ENCODE measurements at places on chromosomes 5 and 9.

DNA sequence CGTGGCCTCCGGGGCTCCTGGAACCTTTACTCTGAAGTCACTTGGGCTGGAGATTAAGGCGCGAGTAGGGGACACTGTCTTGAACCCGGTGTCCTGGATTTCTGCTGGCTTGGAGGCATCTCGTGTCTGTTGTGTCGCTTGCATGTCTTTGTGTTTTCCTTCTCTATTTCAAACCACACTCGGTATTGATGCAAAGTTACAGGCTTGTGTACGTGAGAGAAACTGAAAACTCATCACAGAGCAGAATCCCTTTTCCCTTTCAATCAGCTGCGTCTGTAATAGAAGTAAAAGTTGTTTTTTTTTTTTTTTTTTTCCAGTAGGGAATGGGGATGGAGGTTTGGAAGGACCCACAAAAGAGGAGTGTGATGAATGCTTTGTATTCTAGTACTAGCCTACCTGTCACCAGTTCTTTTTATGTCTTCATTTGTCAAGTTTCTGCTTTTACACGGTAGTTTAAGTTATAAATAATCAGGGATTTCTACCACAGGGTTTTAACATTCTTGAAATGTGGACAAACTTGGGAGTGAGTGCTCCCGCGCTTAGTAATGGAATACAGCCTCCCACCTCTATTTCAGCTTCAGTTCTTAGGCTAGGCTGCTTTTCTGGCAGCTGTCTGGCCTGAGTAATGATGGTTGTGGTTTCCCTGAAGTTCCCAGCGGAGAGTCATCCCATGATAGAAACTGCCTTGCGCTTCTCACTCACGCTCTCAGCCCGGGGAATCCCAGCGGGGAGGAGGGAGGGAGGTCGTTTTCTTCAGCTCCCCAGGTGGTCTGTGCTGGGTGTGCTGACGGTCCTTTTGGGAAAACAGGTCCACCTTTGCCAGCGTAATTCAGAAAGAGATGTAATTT lies 763 bp downstream of the TJP2 start:
- DNase-seq, result peak; percentile 18

DNA sequence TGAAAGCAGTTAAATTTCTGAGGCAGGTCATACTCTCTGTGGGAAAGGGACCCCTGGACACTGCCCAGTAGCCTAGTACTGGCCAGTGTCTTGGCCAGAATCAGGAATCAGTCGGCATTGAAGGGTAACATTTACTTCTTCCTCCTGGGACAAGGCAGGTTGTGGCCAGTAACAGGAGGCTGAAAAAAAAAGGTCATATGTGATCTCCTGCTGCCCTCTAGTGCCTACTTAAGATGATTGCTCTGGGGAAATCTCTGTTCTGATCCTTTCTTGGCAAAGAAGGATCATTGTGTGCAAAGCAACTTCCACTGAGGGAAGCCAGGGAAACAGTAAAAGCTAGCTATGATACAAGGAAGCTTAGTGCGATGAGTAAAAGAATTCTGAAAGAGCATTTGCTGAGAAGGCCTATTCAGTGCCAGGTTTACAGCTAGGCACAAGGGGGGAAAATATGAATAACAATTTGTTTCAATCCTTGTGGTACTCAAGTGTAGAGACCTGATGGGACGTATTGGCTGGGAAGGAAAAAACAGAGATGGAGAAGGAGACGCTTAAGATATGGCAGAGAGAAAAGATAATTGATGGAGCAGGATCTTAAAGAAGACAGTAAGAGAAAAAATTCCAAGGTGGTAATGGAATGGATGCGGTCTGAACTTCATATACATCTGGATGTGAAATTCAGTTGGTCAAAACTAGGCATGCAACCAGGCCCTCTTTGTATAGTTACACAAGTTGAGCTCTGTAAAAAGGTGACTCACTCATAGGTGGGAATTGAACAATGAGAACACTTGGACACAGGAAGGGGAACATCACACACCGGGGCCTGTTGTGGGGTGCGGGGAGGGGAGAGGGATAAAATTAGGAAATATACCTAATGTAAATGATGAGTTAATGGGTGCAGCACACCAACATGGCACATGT lies 25.8 kb upstream of the TRIM32 start:
- DNase-seq, result peak; percentile 55

DNA sequence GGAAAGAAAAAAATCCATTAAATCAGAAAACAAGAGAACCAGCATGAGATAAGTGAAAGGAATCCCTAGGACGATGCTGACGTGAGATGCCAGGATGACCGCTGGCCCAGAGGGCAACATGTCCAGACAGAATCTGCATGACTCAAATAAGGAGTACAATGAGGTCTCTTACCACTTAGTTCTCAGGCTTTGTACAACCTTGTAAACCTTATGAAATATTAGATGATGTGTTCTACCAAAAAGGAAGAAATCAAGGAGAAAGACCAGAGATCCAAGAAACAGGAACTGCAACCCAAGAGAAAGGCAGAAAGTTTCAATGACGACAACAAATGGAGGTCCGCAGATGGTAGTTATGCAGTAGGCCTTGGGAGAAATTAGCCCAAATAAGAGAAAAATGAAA lies 2.8 kb upstream of the GPR150 start:
- DNase-seq, result no peak

DNA sequence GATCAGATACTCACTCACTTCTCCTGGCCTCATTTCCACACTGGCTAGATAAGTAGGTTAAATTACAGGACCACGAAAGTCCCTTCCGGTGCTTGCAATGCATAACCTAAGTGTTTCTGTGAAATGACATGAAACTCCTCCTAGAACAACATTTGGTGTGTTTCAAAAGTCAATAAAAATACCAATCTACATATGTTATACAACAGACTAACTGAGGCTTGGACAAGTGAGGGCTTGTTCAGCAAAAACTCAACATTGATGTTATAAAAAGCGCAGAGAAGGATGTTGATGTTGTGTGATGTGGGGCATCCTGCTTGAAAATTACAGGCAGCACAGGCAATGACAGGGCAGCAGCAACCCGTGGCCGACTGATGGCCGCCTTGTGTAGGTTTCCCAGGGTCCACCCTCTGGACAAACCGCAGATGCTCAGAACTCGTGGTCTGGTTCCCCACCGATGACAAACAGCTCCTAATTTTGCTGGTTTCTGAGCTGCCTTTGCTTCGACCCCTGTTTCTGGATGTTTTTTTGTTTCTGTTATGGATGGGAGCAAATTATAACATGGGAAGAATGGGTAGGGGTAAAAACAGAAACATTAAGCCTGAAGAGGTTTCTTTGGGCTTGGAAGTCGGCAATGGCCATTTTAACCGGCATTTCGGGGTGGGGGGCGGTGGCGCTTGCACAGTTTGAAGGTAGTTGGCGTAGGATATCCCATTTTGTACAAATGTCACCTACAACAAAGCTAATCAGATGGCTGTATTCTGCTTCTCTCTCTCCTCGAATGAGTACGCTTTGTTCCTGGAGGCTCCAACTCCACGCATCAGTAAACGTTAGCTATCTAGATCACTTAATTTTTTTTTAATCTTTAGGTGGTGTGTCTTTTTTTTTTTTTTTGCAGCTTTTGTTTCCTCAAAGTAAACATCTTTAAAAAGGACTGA lies 116.1 kb downstream of the PDZD2 start:
- no peak for DNase-seq

GRCh38 chr9:120336021-120336752 lies 243.8 kb downstream of the CDK5RAP2 start:
- DNase-seq, result no peak

DNA sequence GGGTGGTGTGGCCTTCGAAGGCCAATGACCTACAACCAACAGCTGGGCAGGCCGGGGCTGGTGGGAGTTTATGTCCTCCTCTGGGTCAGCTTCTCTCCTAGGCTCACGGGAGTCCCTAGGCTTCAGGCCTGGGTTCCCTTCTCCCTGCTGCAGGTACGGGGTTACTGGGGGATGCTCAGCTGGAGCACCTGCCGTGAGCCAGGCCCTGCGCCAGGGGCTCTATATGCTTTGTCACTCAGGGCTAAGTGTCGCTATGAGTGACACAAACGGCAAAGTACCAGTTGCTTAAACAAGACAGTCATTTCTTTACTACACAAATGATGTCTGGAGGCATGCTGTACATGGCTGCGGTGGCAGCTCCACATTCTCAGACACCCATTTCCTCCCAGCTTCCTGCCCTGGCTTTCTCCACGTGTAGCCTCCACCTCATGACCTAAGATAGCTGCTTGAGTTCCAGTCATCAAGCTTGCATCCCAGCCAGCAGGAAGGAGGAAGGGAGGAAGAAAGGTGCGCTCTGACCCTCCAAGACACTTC lies 22.5 kb upstream of the NINJ1 start:
- DNase-seq, result no peak

DNA sequence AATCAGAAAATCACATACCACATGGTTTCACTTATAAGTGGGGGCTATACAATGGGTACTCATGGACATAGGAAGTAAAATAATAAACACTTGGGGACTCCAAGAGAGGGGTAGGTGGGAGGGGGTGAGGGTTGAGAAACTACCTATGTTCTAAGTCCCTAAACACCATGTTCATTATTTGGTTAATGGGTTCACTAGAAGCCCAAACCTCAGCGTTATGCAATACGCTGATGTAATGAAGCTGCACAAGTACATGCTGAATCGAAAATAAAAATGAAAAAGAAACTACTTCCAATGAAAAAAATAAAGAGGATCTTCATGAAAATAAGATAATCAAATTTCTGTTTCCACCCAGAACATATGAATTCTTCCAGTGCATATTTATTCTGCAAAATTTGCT lies 208.5 kb downstream of the TMEM161B start:
- DNase-seq, result no peak

- no peak for DNase-seq
Measured at GRCh38 chr5:115749016-115749415, 67.4 kb downstream of the CDO1 start.

DNA sequence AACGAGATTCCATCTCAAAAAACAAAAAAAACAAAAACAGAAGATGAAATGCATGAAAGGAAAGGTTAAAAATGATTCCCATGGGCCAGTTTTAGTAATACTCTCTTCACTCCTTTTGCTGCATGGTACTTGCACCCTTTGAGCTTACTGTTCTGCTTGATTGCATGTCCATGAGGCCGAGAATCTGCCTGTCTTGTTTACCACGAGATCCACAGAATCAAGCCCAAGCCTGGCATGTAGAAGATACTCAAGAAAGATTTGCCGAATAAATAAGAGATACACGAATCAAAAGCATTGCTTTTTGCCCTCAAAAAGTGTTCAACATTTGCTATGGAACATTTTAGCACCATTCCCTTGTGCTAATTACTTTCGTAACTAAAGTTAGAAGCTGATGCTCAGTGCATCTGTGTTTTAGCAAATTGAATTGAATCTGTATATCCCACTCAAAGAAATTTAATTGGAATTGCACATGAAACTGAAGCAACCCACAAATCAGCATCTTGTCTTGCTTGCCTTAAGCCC lies 1.1 kb downstream of the FAXDC2 start:
- no peak for DNase-seq

DNA sequence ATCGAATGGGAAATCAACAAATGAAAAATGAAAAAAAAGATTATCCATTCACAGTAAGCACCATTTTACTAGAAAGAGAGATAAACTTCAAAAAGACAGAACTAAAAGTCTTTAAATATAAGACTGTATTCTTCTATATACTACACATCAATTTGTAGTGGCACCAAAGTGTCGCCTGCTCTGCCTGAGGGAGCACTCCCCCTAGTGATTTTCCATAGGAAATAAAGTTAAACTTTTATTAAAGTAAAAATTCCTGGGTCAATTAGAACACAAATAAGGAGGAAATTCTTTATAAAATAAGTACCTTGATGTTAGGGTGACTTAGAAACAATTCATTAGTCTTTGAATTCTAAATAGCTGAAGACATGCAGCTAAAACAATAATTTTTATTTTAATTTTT lies 9.7 kb downstream of the RAD1 start:
- no peak for DNase-seq

DNA sequence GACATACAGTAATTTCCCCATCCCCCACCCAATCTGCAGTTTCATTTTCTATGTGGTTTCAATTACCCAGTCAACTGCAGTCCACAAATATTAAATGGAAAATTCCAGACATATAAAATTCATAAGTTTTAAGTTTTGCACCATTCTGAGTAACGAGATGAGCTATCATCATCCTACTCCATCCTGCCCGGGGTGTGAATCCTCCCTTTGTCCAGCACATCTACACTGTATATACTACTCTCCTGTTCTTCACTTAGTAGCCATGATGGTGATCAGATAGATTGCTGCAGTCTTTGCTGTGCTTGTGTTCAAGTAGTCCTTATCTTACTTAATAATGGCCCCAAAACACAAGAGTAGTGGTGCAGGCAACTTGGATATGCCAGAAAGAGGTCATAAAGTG lies 11.3 kb downstream of the OXCT1 start:
- no peak for DNase-seq

- DNase-seq, result no peak
Measured at GRCh38 chr9:114718801-114719221, 36.8 kb upstream of the TEX48 start.

DNA sequence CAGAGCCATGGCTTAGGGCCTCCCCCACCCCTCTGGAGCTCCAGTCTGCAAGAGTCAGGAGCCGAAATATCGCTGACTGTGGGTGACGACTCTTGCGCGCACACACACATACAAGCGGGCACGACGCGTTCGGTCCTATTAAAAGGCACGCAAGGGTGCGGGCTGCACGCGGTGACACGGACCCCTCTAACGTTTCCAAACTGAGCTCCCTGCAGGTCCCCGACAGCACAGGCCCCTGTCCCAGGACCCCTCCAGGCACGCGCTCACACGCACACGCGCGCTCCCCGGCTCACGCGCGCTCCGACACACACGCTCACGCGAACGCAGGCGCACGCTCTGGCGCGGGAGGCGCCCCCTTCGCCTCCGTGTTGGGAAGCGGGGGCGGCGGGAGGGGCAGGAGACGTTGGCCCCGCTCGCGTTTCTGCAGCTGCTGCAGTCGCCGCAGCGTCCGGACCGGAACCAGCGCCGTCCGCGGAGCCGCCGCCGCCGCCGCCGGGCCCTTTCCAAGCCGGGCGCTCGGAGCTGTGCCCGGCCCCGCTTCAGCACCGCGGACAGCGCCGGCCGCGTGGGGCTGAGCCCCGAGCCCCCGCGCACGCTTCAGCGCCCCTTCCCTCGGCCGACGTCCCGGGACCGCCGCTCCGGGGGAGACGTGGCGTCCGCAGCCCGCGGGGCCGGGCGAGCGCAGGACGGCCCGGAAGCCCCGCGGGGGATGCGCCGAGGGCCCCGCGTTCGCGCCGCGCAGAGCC lies at the start of gene GRIN1:
Gene GRIN1 (plus strand): TSS at position 433 of the 746 bp plus-strand sequence. CDS start 333 bp downstream, outside the sequence.
- no peak for DNase-seq

- DNase-seq, result no peak
Measured at GRCh38 chr5:57937501-57938173, 455.0 kb upstream of the ACTBL2 start.

DNA sequence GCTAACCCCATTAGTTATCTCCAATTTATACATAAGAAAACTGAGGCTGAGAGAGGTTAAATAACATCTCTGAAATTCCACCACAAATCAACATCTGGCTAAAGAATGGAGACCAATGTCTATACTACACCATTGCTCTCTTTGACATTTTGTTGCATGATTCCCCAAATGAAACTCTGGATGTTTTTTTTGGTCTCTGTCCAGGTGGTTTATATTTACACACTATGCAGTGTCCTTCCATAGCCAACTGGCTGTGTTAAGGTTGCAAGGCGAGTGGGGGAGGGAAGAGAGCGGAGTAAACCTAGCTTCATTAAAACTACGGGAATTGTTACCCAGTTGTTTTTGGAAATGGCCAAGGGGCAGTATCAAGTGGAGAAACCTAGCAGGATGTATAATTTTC lies 67.2 kb downstream of the KIF4B start:
- no peak for DNase-seq

All from OCI-LY7 (cell line).